ENCODE measurements at places on chromosomes 11 and 22.
A peak's percentile ranks its signal among the peaks of the same experiment; 100 is the strongest.

DNA sequence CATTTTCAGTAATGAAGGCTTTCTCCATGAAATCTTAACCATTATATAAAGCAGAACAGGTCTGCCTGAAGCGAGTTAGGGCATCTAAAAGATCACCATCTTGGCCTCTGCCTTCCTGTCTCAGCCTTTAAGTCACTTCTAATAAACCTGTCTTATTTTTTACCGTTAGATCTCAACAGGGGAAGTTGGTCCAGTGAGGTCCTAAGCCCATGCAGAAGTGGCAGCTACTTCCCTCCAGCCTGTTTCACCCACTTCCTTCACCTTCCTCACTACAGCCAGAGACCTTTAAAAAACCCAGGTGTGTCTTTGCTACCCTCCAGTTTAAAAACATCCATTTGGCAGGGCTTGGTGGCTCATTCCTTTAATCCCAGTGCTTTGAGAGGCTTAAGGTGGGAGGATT lies 14.1 kb upstream of the LIPT2 start:
- no peak for ATAC-seq

GRCh38 chr11:76444065-76444383 lies 794 bp upstream of the EMSY start:
- no peak for ATAC-seq

DNA sequence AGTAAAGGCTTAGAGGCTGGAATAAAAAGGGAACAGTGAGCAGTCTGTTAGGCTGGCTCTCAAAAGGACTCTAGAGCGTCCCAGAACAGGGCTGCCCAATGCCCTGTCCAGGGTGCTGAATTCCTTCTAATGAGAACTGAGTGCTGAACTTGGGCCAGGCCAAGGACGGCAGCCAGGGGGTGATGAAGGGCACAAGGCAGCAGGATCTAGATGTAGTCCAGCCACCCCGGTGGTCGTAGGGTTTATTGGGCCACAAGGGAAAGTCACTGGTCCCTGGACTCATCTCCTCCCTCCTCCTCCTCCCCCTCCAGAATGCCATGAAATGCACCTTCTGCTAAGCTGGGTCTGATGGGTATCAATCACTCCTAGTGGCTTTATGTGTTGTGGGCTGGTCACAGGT lies 19.2 kb downstream of the NPTXR start:
- peak; percentile 57 for ATAC-seq

DNA sequence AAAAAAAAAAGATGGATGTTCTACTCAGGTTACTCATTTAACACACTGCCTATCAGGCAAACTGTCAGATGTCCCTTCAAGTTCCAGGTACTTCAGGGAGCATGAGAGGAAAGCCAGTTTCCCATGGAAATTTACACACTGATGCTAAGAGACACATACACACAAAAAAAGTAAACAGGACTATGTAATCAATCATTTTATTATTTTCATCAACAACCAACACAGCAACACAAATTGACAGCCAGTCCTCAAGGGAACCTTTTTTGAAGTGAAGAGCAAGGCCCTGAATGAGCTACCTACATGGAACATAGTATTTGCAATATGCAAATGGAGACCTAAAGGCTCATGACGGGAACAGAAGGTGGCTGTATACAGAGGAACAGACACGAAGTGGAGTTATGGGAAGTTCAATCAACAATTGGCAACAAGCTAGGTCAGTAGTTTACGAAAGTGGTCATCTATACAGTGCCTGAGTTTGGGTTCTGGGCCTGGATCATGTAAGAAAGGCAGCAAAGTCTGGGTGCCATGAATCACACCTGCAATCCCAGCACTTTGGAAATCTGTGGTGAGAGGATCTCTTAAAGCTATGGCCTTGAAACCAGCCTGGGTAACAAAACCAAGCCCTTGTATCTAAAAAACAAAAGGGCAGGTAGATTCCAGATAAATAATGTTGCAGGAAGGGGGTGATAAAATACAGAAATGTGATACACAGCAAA lies 12.6 kb upstream of the WDR74 start:
- ATAC-seq = no peak

- ATAC-seq = no peak
These were observed 16.3 kb downstream of the DUSP8 start for GRCh38 chr11:1555713-1556153.

DNA sequence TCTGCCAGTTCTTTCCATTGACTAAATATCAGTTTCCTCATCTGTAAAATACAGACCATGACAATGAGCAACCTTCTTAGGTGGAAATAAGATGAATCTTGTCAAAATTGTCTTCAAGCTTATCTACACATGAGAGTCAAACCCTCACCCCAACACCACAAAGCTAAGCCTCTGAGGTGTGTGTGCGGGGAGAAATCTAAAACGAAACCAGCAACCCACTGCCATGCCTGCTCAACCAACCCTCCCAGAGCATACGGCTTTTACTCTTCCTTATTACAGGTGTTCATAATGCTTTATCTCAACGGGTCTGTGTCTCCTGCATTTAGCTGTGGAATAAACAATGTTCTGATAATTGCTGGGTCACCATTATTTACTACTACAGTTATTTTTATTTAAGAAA lies 235.4 kb downstream of the KIRREL3 start:
- no peak for ATAC-seq

- ATAC-seq = peak; percentile 67
These were observed at the start of gene PATZ1 for GRCh38 chr22:31346255-31346732. PATZ1 (minus strand) TSS chr22:31346346; CDS start chr22:31345602, 744 bp downstream.

DNA sequence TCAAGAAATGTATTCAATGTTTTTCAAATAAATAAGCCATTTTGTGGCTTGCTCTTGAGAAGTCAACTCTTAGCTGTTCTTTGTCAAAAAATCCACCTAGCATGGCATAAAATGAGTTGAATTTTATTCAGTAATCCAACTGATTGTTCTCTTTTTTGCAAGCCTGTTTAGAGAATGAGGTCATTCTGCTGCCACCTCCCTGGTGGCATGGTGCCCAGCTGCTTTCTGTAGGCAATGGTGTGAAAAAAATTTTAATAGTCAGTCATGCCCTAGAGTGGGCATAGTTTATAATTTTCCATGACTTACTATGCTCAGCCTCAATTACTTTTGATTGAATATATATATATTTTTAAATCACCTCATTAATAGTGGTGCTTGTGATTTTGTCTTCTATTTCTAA lies 177.2 kb downstream of the INSC start:
- ATAC-seq = no peak

- peak; percentile 70 for ATAC-seq
These were observed 1.9 kb downstream of the TIRAP start for GRCh38 chr11:126284829-126285228.

DNA sequence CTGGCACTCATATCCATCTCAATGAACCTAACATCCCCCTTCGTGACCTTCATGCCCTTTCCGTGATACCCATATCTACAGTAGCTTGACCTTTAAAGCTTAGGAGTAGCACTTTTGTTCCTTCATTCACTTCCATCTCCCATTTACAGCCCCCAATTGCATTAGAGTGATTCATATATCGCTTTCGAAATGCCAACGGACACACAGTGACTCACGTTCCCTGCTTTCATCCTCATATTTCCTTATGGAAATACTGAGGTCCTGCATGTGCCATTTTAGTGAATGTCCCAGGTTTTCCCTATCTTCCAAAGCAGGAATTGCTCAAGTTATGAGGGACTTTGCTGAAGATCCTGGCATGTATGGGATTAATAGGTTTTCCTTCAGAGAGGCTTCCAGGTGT lies 44.3 kb upstream of the CEP126 start:
- no peak for ATAC-seq

DNA sequence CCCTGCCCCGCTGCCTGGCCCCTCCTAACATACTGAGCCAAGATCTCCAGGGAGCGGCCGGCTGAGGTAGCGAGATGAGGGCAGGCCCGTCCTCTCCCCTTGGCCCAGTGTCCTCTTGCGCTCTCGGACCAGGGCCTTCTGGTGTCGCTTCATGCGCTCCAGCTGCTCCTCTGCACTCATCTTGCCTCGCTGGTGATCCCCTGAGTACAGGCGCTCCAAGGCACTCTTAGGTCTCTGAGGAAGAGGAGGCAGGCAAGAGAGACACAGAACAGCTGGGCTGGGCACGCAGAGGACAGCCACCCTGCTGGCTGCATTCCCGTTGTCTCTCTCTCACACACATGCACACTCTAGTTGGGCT lies 50.6 kb downstream of the C11orf58 start:
- no peak for ATAC-seq

- no peak for ATAC-seq
These were observed 23.0 kb downstream of the LRRC74B start for GRCh38 chr22:21068681-21069276.

DNA sequence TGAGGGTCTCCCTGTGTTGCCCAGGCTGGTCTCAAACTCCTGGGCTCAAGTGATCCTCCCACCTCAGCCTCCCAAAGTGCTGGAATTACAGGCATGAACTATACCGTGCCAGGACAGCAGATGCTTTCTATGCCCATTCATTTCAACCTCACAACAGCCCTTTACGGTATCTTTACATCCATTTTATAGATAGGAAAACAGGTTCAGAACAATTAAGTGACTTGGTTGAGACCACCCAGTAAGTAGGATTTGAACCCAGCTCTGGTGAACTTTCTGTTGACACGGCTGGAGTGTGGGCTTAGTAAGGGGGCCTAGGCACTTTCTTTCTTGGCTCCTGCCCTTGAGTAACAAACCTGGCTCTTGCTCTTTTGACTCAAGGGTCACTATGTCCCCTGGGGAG lies 25.7 kb downstream of the TEF start:
- ATAC-seq = no peak

GRCh38 chr22:37544955-37545702 lies 15.2 kb upstream of the CDC42EP1 start:
- no peak for ATAC-seq

- no peak for ATAC-seq
These were observed 72.2 kb upstream of the CCND1 start for GRCh38 chr11:69568809-69569097.

GRCh38 chr11:13210424-13210823 lies 67.2 kb upstream of the BMAL1 start:
- no peak for ATAC-seq

DNA sequence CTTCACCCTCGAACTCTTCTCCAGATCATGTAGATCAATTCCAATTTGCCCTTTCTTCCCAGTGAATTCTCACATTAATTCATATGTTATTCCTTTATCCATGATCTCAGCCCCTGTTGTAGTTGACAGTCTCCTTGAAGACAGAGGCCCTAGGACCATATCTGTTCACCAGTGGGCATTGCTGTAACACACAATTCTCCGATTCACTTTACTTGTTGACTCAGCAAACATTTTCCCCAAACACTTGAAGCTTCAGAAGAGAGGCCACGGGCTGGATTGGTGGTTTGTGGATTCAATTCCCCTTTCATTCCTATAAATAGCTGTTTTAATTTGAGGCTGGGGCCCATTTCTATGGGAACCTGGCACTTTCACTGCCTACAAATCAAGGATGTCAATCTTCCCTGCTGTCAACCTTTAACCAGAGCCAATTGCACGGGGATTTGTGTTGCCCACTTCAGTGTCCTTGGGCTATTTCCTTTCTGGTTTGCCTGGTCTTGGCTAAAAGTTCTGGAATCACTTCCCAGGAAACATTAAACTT lies 393.0 kb upstream of the KIRREL3 start:
- no peak for ATAC-seq

GRCh38 chr11:69914286-69915150 lies 95.3 kb upstream of the FGF3 start:
- no peak for ATAC-seq

GRCh38 chr11:26553182-26553581 lies 18.9 kb downstream of the MUC15 start:
- no peak for ATAC-seq

DNA sequence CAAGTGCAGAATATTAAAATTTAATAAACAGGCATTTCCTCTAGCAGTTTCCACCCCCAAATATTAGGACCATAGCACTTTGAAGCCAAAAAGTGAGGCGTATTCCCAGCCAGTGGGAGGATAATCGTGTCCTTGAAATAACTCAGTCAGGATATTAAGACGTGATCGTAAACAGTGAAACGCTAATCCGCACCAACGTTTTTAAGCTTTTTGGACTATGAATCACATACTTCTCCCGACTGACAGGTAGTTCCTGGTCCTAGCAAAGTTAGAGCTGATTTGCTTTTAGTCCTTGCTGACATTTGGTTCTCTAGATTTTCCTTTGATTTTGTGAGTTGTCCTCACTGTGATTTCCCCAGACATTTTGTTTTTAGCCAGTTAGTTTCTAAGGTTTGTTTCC lies 197.1 kb upstream of the ARHGAP20 start:
- no peak for ATAC-seq

DNA sequence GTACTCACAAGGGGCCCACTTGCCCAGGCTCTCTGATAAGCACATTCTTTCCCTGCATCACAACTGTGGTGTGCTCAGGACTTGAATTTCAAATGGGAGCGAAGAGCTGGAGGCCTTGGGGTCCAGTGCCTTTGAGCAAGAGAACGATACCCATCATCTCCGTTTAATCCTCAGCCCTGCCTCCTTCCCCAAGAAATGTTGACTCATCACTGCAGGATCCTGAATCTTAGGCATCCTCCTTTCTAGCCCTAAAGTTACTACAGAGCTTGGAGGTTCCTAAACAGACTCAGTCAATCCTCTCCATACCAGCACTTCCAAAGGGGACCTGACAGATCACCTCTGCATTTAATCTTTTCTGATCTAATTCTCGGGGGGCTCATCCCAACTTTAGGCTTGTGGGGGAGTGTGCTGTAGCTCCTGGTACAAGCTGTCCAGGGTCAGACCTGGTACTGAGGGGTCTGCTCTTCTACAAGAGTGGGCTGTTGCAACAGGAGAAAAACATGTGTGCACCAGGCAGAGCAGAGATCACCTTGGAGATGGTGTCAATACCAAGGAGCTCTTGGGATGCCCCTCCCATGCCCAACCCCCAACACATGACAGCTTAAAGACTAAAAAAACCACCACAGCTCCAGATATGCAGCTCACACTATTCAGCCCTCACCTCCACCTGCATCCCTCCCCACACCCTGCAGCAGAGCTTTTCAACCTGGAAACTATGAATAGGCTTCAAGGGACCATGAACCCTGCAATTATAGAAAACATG lies 3.9 kb upstream of the PRG2 start:
- ATAC-seq = no peak

- ATAC-seq = no peak
These were observed 601.0 kb upstream of the RAG2 start for GRCh38 chr11:37199082-37199481.

DNA sequence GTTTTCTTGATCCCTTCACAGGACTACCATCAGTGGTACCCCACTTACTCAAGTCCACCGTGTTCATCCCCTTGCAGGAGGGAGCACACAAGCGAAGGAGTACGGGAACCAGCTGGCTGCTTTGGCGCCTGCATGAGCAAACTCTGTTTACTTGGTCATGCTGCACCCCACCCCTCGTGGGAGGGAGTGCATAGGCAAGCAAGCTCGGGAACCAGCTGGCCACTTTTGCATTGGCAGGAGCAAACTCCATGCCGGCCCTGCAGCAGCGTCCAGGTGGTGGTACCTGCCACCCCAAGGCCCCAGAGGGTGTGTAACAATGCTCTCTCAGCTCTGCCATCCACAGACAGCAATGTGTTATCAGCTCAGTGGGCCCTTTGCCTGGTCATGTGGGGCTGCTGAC lies 737.8 kb downstream of the FAM181B start:
- peak; percentile 20 for ATAC-seq

- no peak for ATAC-seq
These were observed 100.8 kb downstream of the PRMT3 start for GRCh38 chr11:20488352-20488751.

- ATAC-seq = no peak
These were observed 76.1 kb upstream of the PAX6 start for GRCh38 chr11:31887180-31887579.

All from stimulated activated memory B cell treated with anti-CD40 and anti-IgM and Interleukin-4, amounts not matched to agents 10 μg/mL and 1 μg/mL and 100 μg/mL, for 72 hours (primary cell).